Endothelial cell (in vitro differentiated cells): ENCODE measurements at places on chromosomes 16 and 17. TPM values are rescaled to one million over a fixed set of nuclear protein-coding genes. Genes with fewer than 3 reads are reported as not detected.

The TPSG1 gene
- total RNA-seq: not detected

The SLC22A31 gene
- 0.54 TPM for total RNA-seq

The TBC1D3D gene
- total RNA-seq: 0.64 TPM

The KCNJ12 gene
- total RNA-seq: 0.56 TPM

The YPEL3 gene
- 45.9 TPM for total RNA-seq

The PIRT gene
- total RNA-seq: not detected

The CRYBA1 gene
- not detected for total RNA-seq

The FKBP10 gene
- total RNA-seq: 167 TPM

The SPATA2L gene
- total RNA-seq: 7.5 TPM

The NIP7 gene
- 34.4 TPM for total RNA-seq

The C16orf46 gene
- total RNA-seq: 0.18 TPM
